ENCODE measurements at places on chromosomes 4 and X. TPM values are rescaled to one million over a fixed set of nuclear protein-coding genes. Genes with fewer than 3 reads are reported as not detected.
A peak's percentile ranks its signal among the peaks of the same experiment; 100 is the strongest.

- H3K4me3 ChIP-seq = no peak overlapping the region
- H3K27ac ChIP-seq = no peak overlapping the region
- no peak for DNase-seq
- H3K36me3 ChIP-seq = no peaks in the 10 kb centered on the region
Measured at GRCh38 chr4:158033416-158034120, 139.3 kb downstream of the GASK1B start.

GRCh38 chr4:92497141-92497540, 193.4 kb downstream of the GRID2 start:
- DNase-seq = no peak
- H3K4me3 ChIP-seq = no peak overlapping the region
- H3K27me3 ChIP-seq = no peaks in the 10 kb centered on the region

DNA sequence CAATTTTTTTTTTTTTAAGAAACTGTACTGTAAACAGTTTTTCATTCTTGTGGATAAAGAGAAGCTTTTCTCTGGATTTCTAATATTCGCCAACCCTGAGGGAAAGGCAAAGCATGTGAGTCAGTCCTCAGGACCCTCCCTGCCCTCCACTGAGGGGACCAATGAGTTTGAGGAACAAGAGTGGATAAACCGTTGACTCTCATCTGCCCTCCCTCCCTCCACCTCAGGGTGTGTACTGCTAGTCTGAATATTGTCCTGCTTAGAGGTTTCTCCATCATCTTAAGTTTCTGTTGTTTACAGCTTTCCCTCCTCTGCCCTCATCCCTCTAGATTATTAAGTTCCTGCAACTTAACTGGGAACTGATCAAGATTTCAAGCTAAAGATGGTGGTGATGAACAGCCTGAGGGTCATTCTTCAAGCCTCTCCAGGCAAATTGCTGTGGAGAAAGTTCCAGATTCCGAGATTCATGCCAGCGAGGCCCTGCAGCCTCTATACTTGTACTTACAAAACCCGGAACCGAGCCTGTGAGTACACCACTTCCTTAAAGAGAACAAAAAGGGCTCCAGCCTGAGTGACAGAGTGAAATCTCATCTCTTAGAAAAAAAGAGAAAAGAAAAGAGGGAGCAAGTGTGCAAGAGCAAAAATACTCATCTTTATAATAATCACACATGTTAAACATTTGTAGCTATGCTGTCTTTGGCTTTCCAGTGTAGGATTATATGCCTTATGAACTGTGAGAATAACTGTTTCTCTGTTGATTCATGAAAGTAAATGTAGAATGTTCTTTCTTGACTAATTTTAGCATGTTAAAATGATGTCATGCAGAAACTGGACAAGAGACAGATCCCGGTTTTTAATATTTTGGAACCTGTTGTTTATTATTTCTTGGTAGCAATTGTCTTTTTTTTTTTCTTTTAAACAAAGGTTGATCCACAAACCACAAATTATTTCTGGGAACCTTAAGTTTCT, 11.9 kb downstream of the CA5B start:
- peak overlapping the region; percentile 76 for H3K27ac ChIP-seq
- no peak overlapping the region for H3K4me3 ChIP-seq
- DNase-seq = no peak
- no peaks in the 10 kb centered on the region for H3K36me3 ChIP-seq

- no peaks in the 10 kb centered on the region for H3K27me3 ChIP-seq
- H3K27ac ChIP-seq = peak overlapping the region; percentile 50
- no peaks in the 10 kb centered on the region for H3K36me3 ChIP-seq
Measured at GRCh38 chr4:139919521-139919920, 234.5 kb downstream of the MAML3 start.

Gene RAI2
- 1.8 TPM for total RNA-seq

Gene BRS3
- total RNA-seq = 0.05 TPM

Gene MFAP3L
- total RNA-seq = 0.80 TPM

Measured in thymus (tissue), 14 donors.